ENCODE measurements at places on chromosomes 1 and 21.

- peak; percentile 40 for DNase-seq
Observed at GRCh38 chr21:31780944-31781343, 49.0 kb upstream of the SCAF4 start.

- no peak for DNase-seq
Observed at GRCh38 chr1:92577261-92577895, 90.7 kb upstream of the GFI1 start.

DNA sequence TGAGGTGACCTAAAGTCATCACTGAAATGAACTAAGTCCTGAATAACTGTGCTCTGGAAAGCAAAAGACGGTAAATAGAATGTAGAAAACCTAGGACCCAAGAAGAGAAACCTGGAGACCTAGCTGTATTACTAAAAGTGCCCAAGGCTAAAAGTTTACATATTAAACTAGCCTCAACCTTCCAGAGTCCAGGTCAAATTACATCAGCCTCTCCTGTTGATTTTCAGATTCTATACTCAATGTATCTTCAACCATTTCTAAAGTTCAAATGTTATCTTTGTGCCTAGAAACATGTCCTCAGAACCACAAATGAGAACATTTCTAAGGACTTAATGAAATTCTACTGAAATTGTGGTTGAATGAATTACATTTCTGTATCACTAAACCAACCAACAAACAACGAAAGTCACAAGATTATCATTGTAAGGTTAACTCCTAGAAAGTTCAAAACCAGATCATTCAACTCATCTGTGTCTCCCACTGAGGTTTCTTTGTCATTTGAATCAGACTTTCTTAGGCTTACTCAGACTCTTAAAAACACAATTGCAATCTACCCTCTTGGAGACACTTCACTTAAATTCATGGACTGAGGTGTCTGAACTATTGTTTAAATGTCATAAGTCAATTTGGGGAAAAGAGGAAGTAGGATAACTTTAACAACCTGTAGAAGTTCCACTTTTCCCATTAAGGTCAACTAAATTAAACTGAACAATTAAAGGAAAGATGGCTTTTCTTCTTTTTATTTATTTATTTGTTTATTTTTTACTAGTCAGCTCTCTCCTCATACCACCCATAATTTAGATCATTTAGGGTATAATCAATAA, 207.7 kb downstream of the BARHL2 start:
- no peak for DNase-seq

DNA sequence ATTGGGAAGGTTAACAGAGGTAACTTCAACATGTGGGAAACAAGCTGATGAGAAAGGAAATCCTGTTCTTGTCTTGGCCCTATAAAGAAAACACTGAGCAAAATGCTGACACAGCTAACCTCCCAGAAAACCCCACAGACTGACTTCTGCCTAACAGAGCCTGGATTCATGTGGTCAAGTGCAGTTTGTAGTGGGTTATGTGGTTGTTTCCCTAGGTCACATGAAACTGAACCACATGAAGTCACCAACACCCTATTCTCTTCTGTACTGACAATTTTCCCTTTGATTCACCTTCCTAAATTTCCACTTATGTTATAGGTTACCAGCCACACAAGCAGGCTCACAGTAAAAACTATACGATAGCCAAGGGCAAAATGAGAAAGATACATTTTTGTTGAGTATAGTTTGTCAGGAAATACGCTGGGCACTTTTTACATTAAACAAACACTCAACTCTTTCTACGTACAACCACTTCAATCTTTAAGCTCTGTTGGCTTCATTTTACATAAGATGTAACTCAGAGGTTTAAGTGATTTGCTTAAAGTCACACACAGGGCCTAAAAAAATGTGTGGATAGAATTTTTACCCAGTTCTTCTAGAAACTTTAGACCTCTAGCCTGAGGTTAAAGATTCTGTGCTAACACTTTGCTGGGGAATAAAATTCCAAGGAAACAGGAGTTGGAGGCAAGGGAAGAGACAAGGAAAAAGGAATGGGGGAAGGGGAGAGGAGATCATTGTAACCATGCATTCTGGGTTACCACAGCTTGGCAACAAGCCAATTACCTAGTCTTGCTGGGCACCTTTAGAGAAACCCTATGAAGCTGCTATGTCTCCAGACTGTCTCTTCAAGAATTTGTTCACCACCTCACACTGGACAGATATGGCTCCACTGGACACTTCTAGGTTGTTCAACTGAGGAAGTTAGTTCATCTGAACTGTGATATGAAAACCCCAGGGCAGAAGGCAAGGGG, 601.6 kb upstream of the USP24 start:
- no peak for DNase-seq

DNA sequence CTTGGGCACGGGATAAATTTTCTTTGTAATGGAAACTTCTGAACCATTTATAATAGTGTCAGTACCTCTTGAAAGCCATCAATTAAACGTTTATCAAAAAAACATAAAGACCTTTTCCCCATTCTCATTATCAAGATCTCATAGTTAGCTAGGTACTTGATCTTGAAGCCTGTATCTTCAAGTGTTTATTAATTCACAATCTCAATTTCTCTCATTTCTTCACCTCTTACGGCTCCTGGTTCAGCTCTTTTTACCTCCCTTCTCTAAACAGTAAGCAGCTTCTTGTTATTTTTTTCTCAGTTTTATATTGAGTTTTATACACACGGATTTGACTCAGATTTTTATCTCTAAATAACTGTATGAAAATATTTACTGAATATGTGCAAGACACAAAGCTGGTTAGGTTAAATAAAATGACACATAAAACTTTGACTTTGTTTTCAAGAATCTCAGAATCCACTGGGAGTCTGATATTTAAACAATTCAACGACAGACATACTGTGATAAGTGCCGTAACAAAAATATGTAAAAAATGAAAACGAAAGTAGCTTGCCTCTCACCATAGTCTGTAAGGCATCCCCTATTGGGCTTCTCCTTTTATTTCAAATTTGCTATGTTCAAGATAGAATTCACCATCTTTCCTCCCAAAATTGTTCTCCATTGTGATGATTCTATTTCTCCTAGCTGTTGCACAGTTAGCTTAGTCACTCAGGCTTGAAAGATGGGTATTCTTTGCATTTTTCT, 411.6 kb upstream of the ZRANB2 start:
- no peak for DNase-seq

DNA sequence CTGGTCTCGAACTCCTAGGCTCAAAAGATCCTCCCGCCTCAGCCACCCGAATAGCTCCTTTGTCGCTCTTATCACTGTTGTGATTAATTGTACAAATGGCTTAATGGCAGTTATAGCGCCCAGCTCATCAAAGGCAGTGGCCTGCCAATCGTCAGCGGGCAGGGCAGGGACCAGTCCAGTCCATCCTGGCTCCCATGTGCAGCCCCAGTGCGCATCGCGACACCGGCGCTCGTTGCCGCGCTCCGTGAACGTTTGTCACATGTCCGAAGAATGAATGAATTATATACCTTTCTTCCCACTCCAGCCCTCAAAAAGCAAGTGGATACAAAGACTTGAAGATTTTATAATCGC, 18.4 kb downstream of the MTX1 start:
- DNase-seq, result peak; percentile 67

DNA sequence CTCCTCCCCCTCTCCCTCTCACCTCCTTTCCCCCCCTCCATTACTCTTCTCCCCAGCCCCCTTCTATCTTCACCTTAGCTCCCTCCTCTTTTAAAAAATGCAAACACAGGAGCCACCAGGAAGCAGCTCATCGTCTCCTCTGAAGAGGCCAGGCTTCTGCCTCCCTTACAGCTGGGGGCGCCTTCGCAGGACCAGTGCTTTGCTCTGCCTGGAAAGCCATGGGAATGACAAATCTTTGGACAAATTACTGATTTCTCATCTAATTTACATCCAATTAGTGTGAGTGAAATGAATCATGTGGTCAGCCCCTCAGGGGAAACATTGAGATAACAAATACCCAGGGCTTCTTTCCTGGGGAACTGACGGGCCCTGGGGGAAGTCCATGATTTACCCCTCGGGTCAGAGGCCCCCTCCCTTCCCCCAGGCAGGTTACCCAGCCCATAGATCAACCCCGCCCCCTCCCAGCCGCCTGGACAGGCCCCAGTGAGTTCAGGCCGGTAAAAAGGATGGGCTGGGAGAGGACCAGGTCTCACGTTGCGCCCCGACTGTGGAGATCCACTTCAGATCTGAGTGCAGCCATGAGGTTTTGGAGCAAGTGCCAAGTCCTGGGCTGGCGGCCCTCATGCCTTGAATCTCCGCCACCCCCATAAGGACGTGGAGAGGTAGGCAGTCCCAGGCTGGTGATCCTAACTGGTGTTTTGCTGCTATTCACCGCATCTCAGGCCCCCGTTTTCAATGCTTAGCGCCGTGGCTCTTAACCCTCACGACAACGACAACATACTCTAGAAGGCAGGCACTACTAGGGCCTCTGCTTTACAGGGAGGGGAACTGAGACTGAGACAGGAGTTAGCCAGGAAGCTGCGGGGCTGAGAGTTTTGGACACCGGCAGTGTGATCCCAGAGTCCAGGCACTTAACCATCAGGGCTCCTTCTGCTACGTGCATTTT, 300.8 kb downstream of the RRAGC start:
- no peak for DNase-seq

GRCh38 chr1:46197964-46198811, at the start of gene POMGNT1:
POMGNT1 (minus strand) TSS chr1:46198434; CDS start chr1:46197821, 613 bp downstream.
- DNase-seq, result peak; percentile 78

GRCh38 chr1:3672971-3673361, 20.6 kb downstream of the TP73 start:
- no peak for DNase-seq

DNA sequence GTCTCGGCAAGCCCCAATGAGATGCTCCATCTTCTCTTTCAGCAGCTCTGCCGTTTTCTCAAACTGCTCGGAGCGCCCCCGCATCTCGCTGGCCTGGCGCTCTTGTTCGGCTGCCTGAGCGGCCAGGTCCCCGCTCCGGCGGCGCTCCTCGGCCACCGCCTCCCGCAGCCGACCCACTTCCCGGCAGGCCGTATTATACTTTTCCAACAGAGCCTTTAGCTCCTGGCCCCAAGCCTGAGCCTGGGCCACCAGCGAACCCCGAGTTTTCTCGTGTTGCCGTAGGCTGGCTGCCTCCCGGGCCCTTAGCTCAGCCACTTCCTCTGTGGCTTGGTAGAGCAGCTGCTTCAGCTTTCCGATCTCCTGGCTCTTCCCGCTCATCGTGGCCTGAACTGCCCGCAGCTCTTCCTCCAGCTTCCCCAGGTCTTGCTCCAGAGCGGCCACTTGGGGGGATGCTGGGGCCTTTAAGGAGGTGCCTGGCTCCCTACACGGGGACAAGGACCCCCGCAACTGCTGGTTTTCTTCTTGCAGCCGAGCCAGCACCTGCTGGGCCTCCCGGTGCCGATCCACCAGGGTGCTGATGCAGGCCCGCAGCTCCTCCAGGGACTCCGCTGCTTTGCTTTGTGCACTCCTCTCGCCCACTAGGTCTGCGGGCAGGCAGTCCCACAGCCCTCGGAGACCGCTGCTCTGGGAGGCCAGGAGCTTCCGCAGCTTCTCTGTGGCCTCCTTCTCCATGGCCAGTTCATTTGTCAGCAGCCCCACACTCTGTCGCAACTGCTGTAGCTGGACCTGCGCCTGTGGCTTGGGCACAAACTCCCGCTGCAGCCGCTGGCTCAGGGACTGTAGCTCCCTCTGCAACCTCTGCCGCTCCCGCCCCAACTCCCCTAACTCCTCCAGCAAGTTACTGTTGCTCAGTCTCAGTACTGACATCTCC, 13.4 kb upstream of the PIAS3 start:
- DNase-seq, result no peak

DNA sequence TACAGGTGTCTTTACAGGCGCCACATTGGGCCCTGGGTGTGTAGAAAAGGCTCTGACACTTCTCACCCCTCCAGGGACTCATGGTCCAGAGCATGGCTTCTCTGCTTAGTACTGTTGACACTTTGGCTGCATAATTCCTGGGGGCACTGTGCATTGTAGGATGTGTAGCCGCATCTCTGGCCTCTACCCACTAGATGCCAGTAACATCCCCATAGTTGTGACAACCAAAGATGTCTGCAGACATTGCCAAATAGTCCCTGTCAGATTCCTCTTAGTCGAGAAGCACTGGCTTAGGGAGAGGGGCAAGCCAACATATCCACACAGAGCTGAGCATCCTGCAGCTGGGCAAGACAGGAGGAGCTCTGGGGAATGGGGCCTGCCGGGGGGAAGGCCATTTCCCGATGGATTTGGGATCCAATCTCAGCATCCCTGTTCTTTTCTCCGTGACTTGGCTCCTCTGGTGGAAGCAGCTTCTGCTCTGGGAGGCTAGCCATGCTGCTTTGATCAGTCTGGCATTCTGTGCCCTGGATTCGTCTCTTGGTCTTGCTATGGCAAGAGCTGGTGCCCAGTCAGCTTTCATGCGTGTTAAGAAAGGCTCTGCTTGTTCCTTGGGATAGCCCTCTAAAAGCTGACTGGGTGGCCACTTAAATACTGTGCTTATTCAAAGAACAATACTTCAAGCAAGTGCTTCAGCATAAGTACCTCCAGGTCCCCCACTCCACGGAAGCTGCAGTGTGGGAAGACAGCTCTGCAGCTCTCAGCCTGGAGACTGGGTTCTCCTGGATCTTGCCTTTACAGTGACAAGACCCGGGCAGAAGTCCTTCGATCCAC, 38.3 kb upstream of the SCMH1 start:
- DNase-seq, result no peak
